Stimulated activated CD4-positive, alpha-beta T cell treated with anti-CD3 and anti-CD28 coated beads, Interleukin-2, amount 100 ng/mL, for 24 hours (primary cell): ENCODE measurements at places on chromosomes 1 and 21.

DNA sequence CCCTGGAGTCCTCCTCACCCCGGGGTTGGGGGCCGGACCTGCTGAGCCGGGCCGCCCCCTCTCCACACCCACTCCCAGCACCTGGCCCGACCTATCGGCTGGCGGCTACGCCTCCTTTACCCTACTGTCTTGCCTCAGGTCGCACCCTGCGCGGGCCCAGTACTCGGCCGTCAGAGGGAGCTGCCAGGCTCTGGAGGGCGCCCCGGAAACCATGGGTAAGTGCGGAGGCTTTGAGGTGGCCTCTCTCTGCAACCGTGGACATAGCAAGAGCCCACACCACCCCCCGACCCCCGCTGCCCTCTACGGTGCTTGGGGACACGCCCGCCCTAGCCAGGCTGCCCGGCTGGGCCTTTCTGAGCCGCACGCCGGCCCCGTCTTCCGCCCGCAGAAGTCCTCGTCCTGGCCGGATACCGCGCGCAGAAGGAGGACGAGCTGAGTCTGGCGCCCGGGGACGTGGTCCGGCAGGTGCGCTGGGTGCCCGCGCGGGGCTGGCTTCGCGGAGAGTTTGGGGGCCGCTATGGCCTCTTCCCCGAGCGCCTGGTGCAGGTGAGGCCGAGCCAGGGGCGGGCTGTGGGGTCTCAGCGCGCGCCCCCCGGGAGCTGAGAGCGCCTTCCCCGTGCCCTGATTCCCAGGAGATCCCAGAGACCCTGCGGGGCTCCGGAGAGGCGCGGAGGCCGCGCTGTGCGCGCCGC lies at the start of gene SH3D21:
Gene SH3D21, plus strand, starts transcription at position 159 of the 692 bp plus-strand sequence. Its CDS starts 53 bp downstream, at position 212.
- peak; percentile 55 for DNase-seq

- DNase-seq: no peak
These were observed 26.2 kb upstream of the CAP1 start for GRCh38 chr1:40014253-40014706.

GRCh38 chr1:226912587-226913176 lies 27.4 kb upstream of the COQ8A start:
- peak; percentile 34 for DNase-seq

- DNase-seq: peak; percentile 22
These were observed at the start of gene PRKAA2 for GRCh38 chr1:56644919-56645676. PRKAA2 (plus strand) TSS chr1:56645314; CDS start chr1:56645388, 74 bp downstream.

DNA sequence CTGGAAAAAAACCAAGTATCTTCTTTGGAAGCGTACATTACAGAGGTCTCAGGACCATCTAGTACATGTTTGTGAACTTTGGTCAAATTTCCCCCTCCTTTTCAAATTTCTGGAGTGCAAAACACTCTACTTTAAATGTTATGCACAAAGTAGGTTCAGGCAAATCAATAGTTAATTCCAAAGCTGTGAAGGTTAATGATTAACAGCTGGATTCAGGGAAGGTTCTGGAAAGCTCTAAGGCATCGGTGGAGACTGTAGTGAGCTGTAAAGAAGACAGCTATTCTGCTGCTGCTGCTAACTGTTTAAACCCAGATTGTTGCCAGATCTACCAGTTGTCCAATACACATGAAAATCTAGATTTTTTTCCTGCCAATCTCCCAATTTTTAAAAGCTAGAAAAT lies 70.9 kb downstream of the ELAVL4 start:
- DNase-seq: no peak

DNA sequence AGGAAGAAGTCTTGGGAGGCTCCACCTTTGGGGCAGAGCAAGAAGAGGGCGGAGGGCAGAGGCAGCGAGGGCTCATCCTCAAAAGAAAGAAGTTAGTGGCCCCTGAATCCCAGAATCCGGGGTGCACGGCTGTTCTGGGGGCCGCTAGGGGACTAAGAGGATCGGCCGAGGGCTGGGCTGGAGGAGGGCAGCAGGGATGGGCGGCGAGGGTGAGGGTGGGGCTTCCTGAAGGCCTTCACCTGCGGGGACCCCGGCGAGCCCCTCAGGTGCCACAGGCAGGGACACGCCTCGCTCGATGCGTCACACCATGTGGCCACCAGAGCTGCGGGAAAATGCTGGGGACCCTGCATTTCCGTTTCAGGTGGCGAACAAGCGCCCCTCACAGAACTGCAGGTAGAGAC lies 23.9 kb downstream of the COL6A1 start:
- DNase-seq: no peak

- DNase-seq: no peak
These were observed 3.2 kb downstream of the HAO2 start for GRCh38 chr1:119371815-119372214.

DNA sequence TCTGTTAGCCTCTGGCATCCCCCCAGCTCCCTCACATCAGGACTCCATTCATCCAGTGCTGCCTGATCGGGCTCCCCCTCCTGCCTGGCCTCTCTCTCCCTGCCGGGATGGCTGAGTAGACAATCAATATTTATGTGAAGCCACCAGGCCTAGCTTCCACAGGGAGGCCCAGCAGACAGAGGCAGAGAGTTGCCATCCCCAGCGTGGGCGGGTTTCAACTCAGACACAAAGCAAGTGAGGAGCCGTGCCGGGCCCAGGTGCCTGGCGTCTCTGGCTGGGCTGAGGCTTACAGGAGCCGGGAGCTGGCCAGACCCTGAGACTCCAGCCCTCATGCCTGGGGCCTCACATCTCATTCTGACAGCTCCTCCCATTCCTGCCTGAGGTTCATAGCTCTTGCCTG lies 34.5 kb upstream of the ATP2B4 start:
- peak; percentile 17 for DNase-seq

GRCh38 chr1:229132706-229133105 lies 138.2 kb upstream of the RAB4A start:
- no peak for DNase-seq

DNA sequence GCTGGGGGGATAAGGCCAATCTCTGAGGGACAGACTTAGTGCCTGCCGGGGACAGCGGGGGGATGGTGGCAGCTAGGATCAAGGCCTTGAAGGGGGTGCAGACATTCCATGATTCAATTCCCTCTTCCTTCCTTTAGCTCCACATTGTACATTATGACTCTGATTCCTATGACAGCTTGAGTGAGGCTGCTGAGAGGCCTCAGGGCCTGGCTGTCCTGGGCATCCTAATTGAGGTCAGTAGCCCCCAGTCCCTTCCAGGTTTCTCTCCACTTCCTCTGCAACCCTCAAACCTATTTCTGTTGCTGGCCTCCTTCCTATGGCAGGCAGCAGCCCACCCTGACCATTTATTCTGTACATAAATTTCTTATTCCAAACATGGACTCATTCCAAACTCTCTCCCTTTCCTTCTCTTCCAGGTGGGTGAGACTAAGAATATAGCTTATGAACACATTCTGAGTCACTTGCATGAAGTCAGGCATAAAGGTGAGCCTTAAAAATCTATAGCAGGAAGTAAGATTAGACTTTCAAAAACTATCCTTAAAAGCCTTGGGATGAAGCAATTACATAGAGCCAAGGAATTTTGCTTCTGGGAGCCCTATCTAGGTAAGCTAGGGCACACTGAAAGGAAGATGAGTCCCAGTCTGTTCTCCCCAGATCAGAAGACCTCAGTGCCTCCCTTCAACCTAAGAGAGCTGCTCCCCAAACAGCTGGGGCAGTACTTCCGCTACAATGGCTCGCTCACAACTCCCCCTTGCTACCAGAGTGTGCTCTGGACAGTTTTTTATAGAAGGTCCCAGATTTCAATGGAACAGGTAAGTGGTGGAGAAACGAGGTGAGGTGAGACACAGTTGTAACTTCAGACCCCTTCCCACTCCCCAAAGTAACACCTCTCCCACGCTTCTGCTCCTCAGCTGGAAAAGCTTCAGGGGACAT lies 5.1 kb downstream of the CA14 start:
- DNase-seq: no peak

DNA sequence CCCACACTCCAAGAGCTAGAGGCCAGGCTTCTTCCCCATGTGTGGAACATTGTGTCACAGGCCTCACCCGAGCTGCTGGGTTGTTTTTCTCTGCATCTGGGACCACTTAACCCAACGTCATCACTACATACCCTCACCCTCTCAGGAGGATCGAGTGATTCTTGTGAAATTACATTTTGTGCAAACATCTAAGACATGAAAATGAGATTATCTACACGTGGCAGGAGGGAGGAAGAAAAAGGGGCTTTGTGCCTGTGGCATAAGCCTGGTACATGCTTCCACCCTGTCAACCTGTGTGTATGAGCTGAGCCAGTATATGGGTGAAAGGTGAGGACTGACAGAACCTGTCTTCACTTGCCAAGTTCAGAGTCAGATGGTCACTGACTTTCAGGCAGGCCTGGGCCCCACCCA lies 1.6 kb downstream of the CPT2 start:
- DNase-seq: no peak

DNA sequence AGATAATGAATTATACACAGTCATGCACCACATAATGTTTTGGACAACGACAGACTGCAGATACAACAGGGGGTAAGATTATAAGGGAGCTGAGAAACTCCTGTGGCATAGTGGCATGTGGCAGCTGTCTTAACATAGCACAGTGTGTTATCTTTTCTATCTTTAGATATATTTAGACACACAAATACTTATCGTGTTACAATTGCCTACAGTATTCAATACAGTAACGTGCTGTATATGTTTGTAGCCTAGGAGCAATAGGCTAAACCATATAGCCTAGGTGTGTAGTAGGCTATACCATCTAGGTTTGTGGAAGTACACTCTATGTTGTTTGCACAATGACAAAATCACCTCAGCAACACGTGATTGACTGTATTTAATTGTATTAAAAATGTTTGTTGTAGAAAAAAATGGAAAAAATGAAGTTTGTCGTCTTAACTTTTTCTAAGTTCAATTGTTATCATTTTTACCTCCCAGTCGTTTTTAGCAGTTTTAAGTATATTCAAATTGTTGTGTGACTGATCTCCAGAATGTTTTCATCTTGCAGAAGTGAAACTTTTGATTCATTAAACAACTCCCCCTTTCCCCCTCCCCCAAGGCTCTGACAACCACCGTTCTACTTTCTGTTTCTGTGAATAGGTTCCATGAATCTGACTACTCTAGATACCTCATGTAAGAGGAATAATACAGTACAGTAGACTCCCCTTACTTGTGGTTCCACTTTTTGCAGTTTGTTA lies 351.0 kb upstream of the B3GALT2 start:
- DNase-seq: peak; percentile 82

DNA sequence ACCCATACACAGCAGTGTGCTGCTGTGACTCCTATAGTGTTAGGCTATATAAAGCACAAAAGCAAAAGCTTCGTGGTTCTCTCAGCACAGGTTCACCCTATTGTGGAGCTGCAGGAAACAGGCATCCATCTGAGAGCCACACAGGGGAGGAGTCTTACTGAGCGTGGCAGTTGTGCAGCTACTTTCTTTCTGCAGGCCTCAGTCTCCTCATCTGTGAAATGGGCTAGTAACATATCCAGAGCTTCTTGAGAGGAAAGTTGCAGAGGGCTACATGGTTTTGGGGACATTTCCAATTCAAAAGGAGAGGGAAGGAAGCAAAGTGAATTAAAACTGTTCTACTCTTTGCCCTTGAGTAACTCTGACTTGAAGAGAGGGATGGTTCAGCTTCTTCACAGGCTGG lies 142.0 kb downstream of the FOXD2 start:
- DNase-seq: no peak

DNA sequence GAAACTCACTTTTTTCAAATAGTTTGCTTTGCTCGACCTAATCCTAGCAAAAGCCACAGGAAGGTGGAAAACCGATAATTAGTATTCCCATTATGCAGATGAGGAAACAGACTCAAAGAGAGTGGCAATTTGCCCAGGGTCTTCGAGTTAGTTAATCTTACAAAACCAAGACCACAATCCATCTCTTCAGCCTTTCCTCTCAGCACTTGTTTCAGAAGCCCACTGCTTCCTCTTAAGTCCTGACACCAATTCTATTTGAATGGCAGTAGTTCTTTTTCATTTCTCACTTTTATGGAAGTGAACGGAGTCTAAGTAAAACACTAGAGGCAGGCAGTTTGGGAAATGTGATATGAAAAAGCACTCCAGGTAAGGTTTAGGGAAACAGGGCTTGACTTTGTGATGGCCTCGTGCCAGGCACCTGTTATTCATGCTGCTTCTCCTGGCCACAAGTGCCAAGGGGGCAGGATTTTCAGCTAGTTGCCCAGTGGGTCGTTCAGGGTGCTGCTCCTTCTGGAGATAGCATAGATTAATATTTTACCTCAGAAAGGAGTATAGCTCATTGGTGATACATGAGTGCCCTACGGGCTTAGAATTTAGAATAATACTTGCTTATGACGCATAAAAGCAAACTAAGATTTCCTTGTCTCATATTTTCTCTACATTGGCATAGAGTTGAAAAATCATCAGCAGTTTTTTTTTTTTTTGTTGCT lies 76.6 kb upstream of the NRIP1 start:
- DNase-seq: no peak

- no peak for DNase-seq
These were observed 118.3 kb upstream of the CYYR1 start for GRCh38 chr21:26691416-26691815.
